Spleen (tissue), 13 donors: ENCODE measurements at places on chromosomes 13 and 19. TPM values are rescaled to one million over a fixed set of nuclear protein-coding genes. Genes with fewer than 3 reads are reported as not detected.

The GAPDHS gene
- total RNA-seq, result not detected

The ZSWIM9 gene
- 5.2 TPM for total RNA-seq

The OR7A5 gene
- not detected for total RNA-seq

The RASGRP4 gene
- 59.9 TPM for total RNA-seq

The ZNF575 gene
- total RNA-seq, result not detected

The OR7C1 gene
- not detected for total RNA-seq

The TEX29 gene
- total RNA-seq, result not detected

The JAK3 gene
- total RNA-seq, result 147 TPM

The CERS1 gene
- total RNA-seq, result 0.34 TPM

The LILRB5 gene
- total RNA-seq, result 75.3 TPM

The PPP1R15A gene
- 40.2 TPM for total RNA-seq

The CEACAM20 gene
- not detected for total RNA-seq

The PNMA8C gene
- not detected for total RNA-seq

The ACP5 gene
- 64.5 TPM for total RNA-seq

The KCNN1 gene
- not detected for total RNA-seq

The EXOC3L2 gene
- 20.1 TPM for total RNA-seq

The PSG11 gene
- not detected for total RNA-seq

The CEACAM5 gene
- total RNA-seq, result not detected

The PRTN3 gene
- 30.5 TPM for total RNA-seq

The NLRP9 gene
- total RNA-seq, result not detected

The IFI30 gene
- 330 TPM for total RNA-seq

The ZNF649 gene
- 13.8 TPM for total RNA-seq

The CEACAM8 gene
- total RNA-seq, result 53.6 TPM

The LAIR1 gene
- total RNA-seq, result 125 TPM

The NOP53 gene
- total RNA-seq, result 327 TPM

The KANK3 gene
- 73.6 TPM for total RNA-seq

The URAD gene
- total RNA-seq, result not detected

The ZNF571 gene
- 7.4 TPM for total RNA-seq

The GDF15 gene
- total RNA-seq, result 4.8 TPM

The TYROBP gene
- total RNA-seq, result 747 TPM

The HSPH1 gene
- total RNA-seq, result 50.9 TPM

The NLRP11 gene
- not detected for total RNA-seq
